ENCODE measurements at places on chromosomes 13 and 19.
A peak's percentile ranks its signal among the peaks of the same experiment; 100 is the strongest.

- no peak for DNase-seq
Observed at GRCh38 chr13:62014299-62014698, 598.6 kb upstream of the PCDH20 start.

GRCh38 chr13:32897296-32897695 is 118.9 kb upstream of the KL start:
- no peak for DNase-seq

GRCh38 chr19:4369109-4369887 is 25.9 kb downstream of the MPND start:
- peak; percentile 61 for DNase-seq

GRCh38 chr19:45091031-45091923 is 1.7 kb upstream of the PPP1R37 start:
- peak; percentile 96 for DNase-seq

DNA sequence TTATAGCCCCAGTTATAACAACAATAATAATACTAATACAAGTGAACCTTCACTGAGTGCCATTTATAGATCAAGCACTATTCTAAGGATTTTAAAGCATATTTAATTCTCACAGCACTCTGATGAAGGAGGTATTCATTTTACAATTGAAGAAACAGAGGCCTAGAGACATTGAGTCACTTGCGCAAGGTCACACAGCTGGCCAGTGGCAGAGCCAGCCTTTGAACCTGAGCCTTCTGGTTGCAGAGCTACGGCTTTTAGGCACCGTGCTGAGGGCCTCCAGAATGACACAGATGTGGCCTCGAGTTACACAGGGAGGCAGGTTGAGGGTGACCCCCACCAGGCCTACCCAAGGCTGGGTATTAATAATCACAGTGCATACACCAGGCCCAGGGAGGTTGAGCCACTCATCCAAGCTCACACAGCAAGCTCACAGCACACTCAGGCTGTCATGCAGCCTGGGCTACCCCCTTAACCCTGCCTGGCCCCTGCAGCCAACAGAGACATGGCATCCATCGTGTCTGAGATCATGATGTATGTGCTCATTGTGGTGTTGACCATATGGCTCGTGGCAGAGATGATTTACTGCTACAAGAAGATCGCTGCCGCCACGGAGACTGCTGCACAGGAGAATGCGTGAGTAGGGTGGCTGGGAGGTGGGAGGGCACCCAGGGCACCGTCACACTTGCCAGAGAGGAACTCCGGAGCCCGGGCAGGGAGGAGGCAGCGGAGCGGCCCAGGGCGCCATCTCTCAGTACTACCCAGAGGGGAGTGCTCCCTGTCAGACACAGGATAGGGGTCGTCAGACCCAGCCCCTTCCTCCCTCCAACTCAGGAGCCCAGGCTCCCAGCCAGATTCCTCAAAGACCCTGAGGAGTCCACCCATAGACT is 2.7 kb upstream of the HPN start:
- DNase-seq: no peak

DNA sequence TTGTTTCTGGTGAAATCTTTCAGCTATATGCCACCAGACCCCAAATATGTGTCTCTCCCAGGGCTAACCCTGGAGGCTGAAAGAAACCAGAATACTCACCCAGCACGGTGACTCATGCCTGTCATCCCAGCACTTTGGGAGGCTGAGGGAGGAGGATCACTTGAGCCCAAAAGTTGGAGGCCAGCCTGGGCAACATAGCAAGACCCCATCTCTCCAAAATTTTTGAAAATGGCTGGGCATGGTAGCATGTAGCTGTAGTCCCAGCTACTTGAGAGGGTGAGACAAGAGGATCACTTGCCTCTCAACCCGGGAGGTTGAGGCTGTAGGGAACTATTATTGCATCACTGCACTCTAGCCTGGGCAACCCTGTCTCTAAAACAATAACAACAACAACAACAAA is 76.1 kb upstream of the UQCRFS1 start:
- no peak for DNase-seq

- DNase-seq: no peak
Observed at GRCh38 chr13:114100446-114101357, 31.7 kb downstream of the RASA3 start.

- no peak for DNase-seq
Observed at GRCh38 chr19:17358395-17358794, 18.7 kb downstream of the PLVAP start.

GRCh38 chr13:31997641-31998040 is 33.9 kb upstream of the FRY start:
- DNase-seq: no peak

DNA sequence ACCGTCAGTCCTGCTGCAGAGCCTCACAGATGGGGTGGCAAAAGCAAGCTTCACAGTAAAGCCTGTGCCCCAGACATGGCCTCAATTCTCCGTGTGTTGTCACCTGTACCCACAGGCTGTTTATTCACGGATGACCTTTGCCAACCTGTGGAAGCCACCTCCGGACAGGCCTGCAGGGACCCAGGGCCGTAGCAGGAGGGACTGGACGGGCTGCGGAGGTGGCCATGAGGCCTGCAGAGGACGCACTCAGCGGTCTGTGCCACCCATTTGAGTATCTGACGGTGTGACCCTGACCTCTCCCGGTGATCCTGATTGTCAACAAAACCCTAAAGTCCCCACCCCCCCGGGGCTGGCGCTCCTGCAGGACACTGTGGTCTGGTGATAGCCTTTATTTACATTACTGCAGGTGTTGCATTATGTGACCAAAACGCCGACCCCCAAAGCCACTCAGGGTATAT is 7.8 kb upstream of the KLF16 start:
- DNase-seq: no peak

DNA sequence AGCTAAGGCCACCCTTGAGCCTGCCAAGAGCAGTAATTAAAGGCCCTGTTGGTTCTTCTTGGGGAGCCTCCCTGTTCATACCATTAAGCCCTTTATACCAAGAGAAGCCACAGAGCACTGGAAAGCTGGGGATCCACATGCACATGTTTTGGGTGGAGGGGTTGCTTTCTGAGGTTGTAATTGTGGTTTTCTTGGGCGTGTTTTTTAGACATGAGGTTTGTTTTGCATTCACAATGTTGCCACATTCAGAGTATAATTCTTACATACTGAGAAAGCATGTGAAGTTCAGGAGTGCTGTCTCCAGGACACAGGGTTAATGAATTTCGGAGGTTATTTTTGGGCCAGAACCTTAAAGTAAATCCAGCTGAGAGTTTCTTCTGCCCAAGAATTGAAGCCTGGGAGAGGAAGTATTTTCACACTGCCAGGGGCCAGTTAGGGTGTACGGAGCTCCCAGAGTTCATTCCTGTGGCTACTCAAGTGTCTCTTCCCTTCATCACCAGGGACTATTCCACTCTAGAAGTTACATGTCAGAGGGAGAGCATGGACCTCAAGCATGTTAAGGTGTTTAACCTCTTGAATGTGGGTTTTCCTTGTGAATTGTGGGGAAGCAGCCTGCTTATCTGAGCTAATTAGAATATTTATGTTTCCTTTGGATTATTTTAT is 37.0 kb downstream of the ZNF136 start:
- DNase-seq: no peak

DNA sequence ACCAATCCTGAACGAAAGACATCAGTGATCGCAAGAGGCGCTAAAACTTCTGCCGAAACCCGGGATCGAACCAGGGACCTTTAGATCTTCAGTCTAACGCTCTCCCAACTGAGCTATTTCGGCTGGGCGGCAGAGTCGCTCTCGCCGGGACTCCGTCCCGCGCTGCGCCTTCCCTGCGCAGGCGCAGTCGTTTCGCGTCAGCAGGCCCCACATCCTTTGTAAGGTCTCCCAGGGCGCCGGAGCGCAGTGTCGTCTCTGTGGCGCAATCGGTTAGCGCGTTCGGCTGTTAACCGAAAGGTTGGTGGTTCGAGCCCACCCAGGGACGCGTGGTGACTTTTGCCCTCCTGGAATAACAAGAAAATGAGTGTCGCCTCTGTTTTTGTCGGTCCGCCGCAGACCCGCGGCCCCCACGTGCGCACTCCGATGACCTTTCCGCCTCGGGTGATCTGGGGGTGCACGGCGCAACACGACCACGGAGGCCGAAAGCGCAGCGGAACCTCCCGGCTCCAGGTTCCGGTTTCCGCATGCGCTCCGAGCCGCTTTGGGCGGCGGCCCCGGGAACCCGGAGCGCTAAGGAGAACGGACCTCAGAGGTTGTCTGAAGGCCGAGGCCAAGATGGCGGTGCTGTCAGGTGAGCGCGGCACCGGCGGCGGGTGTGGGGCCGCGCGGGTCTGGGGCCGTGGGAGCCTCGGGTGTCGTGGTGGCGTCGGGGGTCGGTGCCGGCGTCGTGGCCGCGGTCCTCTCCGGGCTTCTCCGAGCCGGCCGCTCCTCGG is at the start of gene NDUFS7:
TSS of gene NDUFS7 (plus strand) at position 596 of the 773 bp plus-strand sequence. CDS start at position 616, 20 bp downstream.
- peak; percentile 95 for DNase-seq

- DNase-seq: no peak
Observed at GRCh38 chr19:2719920-2720776, 1.0 kb downstream of the DIRAS1 start.

DNA sequence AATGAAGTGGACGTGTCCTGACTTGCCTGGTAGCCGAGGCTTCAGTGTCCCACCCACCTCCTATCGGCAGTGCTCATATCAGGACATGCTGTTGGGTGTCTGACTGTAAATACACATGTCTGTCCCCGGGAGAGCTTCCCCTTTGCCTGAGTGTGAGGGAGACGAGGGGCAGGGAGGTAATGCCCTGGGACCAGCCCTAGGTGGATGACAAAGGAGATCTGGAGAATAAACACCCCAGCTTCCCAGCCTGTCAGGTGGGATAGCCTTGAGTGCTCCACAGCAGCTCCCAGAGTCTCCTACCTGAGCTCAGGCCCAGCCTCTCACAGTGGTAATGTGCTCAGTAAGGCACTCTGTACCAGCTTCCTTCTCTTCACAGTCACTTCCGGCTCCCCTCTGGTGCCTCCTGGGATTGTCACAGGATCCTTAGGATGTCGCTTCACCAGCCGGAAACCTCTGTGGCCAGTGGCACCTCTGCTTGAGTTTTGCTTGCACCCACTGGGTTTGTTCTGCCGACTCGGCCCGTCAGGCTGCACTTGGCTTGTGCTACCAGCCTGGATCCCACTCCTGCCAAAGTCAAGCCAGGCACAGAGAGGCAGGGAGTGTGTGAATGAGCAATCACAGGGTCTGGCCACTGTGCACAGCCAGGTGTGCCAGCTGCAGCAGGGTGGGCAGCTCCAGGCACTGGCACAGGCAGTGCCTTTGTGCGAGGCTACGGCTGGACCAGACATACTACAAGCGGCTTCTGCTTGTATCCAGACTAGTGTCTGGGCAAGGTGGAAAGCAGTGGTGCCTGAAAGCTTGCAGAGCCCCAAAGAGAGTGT is 54.4 kb upstream of the RGCC start:
- no peak for DNase-seq

GRCh38 chr19:30003866-30004265 is 61.8 kb downstream of the URI1 start:
- DNase-seq: no peak

DNA sequence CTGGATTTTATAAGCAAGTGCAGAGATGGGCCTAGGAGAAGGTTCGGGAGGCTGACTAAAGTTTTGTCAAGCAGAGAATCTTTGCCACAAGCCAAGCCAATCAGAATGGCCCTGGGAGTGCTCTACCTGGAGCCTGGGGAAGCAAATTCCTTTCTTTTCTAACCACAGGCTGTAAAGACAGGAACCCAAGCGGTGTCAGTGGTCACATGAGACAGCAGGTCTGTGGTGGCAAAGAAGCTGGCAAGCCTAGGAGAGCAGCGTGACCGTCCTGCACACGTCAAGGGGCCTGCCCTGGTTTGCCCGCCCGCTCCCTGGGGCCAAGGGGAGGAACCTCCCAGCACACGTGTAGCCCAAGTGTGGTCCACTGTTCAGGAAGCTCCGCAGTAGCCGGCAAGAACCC is 90.8 kb downstream of the IPO5 start:
- no peak for DNase-seq

DNA sequence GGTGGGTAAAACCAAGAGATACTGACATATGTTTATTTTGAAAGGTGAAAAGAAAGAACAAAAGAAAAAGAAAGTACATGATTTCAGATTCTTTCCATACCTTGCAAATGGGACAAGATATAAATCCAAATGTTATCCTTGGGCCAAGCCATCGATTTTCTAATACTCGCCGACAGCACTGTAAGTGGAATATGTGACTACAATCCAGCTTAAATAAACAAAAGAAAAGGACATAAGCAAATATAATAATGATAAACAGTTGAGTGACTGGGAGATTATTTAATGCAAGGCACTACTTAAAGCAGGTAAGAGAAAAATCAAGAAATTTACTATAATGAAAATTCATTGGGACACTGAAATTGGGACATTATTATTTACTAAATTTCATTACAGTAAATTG is 29.9 kb upstream of the FBXL3 start:
- DNase-seq: no peak

- no peak for DNase-seq
Observed at GRCh38 chr19:18168673-18169381, 4.8 kb upstream of the IFI30 start.

GRCh38 chr19:42091742-42092141 is 15.8 kb downstream of the ZNF574 start:
- DNase-seq: no peak
